ENCODE measurements at places on chromosomes 6 and 20.

- DNase-seq = no peak
Measured at GRCh38 chr20:2219481-2220006, 76.3 kb upstream of the TGM3 start.

- DNase-seq = no peak
Measured at GRCh38 chr6:18506382-18507017, 119.3 kb downstream of the RNF144B start.

- no peak for DNase-seq
Measured at GRCh38 chr6:7646394-7646793, 56.4 kb downstream of the SNRNP48 start.

DNA sequence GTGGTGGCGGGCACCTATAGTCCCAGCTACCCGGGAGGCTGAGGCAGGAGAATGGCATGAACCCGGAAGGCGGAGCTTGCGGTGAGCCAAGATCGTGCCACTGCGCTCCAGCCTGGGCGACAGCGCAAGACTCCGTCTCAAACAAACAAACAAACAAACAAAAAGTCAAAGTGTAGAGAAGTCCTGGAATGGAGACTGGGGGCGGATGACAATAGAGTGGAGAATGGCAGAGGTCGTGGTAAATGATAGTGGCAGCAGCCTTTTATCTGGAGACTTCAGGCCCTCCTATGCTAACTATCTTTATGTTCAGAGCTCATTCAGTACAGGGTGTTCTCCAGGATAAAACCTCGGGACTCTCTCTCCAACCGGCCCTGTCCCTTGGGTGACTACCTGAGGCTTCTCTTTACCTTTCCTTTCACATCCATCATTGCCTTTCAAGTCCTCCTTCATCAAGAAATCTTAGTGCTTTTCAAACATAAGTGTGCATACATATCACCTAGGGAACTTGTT is 1.4 kb upstream of the FKBPL start:
- DNase-seq = no peak

GRCh38 chr6:102679865-102680264 is 1286.4 kb downstream of the GRIK2 start:
- DNase-seq = no peak

DNA sequence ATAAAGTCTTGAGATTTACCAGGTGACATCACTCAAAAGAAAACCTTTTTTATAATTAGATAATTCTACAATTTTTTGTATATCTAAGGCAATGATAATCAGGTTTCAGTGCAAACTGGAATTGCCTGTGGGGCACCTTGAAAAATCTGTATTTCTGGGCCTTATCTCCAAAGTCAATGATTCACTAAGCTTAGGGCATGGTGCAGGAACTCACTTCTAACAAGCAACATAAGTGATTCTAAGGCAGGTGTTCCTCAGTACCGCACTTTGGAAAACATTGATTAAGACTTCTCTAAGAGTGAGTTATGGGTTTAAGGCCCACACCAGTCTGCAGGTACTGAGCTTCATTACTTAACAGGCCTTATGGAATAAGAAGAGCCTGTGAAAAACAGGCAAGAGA is 115.3 kb downstream of the COL12A1 start:
- DNase-seq = no peak

GRCh38 chr20:1893721-1894470 is 1.3 kb upstream of the SIRPA start:
- DNase-seq = no peak

DNA sequence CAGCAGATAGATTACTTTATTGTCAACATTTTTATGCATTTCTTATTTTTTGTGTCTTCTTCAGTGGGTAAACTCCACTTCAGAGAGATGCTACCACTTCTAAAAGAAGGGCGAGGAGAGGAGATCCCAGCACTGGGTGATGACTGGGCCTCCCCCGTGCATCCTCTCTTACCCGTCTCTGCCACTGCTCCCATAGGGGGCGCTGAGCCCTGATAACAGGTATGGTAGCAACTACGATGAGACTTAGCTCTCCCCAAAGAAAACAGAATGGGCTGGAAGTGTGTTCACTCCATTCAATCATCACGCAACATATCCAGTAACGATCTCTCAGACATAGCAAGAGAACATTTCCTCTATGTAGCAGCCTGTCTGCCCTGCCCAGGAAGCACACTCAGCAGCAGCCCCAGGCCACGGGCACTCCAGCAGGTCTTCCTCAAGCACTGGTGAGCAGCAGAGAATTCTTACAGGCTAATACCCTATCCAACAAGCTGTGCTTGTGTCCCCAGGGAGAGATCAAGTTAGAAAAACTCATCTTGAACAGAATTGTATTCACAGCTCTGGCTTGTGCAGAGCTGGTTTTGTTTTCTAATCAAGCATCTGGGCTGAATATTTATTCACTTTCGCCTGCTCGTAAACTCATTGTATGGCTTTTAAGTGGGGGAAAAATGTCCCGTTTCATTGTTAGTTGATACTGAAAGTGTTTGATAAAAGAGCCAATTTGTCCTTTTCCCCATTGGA is 533.1 kb upstream of the CDH4 start:
- no peak for DNase-seq

- peak; percentile 80 for DNase-seq
Measured at GRCh38 chr20:5056801-5057599, 55.7 kb upstream of the SLC23A2 start.

DNA sequence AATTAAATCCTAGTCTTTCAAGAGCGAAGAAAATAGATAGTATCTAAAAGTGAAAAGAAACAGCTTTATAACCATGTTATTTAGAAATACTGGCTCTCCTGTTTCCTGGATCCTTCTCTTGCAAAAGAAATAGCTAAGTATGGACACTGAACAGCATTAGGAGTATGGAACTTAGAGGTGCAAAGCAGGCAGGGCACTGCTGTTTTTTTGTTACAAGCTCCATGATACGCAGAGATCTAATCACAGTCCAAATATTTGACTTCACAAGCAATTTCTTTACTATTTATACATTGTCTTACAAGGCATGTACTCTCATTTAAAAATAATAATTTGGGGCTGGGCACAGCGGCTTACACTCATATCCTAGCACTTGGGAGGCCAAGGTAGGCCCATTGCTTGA is 7.6 kb downstream of the TRPC4AP start:
- DNase-seq = no peak

- DNase-seq = no peak
Measured at GRCh38 chr6:127547904-127548649, 28.9 kb upstream of the C6orf58 start.

DNA sequence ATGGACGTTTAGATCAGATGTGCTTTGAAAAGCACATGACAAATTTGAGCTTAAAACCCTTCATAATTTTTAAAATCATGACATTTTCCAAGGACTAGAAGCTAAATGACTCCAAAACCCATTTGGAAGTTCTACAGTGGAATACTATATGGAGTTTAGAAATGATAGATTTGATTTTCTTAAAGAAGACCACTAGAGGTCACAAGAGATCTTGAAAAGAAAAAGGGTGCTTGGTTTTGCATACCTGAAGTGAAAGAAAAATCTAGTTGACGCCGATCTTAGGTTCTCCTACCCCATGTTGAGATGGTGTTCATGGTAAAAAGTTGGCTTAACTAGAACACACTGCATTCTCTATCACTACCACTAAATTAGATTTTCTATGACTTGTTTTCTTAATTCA is 31.5 kb downstream of the CFAP61 start:
- no peak for DNase-seq

DNA sequence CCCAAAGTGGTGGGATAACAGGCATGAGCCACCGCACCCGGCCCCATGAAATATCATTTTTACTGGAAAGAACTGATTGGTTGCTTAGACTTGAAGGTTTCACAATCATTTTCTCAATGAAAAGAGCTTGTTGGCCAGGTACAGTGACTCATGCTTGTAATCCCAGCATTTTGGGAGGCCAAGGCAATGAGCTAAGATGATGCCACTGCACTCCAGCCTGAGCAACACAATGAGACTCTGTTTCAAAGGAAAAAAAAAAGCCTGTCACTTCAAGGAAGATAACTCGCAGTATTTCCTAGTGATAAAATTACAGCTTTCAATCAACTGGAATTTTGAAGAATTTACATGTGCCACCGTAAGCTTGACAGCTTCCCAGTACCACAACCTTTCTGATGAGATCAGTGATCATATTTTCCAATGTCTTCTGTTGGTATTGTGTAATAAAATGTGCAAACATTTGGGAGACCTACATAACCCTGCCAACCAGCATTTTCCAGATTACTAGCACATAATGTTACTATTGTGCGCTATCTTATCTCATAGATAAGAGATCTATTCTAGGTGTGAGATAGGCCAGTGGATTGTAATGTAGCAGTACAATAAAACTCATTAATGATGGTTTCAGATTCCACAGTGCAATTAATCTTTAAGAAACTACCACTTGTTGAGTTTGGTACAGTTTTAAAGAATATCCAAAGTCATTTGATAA is 7.2 kb downstream of the PNLDC1 start:
- DNase-seq = no peak

GRCh38 chr6:33723371-33724085 is 12.0 kb upstream of the UQCC2 start:
- DNase-seq = no peak

GRCh38 chr6:117448732-117449485 is 23.2 kb upstream of the ROS1 start:
- no peak for DNase-seq

DNA sequence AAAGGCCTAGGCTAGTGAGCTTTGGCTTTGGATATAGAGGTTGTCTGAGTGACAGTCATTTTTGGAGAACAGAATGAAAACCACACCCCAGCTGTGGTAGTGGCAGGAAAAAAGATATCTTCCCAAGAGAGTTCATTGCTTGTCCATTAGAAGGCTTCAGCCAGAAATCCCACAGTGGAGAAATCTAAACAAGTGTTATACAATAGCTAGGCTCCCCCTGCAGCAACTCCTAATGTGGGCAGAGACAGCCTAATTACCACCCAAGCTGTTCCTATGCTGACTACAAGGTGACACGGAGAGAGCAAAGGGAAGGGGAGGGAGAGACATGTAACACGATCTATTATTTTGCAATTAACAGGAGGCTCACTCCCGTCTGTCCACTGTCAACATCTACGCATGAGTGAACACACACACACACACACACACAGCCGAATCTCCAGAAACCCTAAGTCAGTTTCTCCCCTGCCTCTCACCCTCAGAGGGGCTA is 147.5 kb upstream of the TCF21 start:
- DNase-seq = no peak

GRCh38 chr20:1946762-1947534 is 46.9 kb downstream of the PDYN start:
- no peak for DNase-seq

DNA sequence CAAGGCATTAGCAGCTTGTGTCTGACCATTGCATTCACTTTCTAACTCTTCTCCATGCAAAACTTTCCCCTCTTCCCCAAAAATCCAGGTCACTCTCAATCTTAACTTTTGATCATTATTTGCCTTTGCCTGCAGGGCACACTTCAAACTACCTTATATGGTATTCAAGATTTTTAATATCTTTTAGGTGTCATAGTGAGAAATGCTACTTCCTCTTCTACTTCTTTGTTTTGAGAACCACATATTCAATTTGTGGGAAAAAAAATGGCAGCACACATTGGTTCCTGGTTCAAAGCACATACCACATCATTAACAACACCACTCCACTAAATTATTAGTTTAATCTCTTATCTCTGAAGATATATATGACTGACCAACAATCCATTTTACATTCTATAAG is 1267.0 kb upstream of the CITED2 start:
- no peak for DNase-seq

DNA sequence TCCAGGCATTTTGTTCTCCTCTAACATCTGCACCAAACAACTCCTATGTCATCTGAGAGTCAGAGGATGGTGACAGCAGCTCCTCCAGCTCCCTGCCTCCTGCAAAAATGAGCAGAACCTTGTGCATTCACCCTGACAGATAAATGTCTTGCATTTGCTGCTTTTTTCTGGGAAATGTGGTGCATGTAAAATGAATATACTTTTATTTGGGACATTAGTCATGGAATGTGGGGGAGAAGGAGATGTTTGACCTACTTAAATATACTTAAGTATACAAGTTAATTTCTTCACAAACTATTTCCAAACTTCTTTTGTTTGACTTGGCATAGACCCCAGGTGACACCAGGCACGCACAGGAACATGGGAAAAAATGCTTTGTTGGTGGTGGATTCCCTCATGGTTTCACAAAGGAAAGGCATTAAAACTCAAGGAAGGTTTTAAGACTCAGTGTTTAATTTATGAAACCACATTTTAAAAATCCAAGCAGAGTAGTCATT is 181.8 kb upstream of the MCHR2 start:
- no peak for DNase-seq

- DNase-seq = no peak
Measured at GRCh38 chr6:88574031-88574430, 389.4 kb downstream of the RNGTT start.

- DNase-seq = no peak
Measured at GRCh38 chr6:120894077-120894476, 440.2 kb downstream of the TBC1D32 start.

GRCh38 chr20:12201289-12201991 is 283.7 kb downstream of the BTBD3 start:
- DNase-seq = no peak

- no peak for DNase-seq
Measured at GRCh38 chr6:109056661-109057060, 38.0 kb downstream of the SESN1 start.

DNA sequence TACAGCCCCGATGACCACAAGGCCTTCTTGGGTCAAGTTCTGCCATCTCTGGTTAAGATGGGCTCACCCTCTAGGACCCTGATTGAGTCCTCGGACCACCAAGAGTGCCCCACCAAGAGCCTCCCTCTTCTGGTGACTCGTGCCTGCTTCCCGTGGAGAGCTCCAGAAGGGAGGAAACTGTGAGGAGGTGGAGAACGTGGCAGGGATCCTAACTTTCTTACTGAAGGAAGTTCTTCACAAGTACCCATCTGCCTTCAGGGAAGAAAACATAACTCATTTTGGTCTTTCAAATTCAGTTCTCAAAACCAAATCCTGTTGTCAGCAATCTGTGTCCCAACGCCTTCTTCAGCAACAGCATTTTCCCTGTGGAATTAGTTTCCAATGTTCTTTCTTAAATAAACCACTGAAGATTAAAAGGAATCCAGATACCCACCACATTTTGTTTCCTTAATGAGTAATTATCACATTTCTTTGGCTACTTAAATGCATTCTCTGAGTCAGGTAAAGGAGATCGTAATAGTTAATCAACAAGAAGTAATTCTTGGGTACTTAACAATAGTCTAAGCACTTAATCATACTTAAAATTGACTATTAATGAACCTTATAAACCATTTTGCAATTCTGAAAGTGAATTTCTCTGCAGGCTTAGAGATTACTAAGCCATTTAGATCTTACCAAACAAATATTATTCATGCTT is 185.8 kb upstream of the SGK1 start:
- DNase-seq = no peak

All from CD4-positive, alpha-beta T cell treated with Interleukin-17A for 4 hours (primary cell).